ENCODE measurements at places on chromosomes 3 and 15.

GRCh38 chr3:14126017-14126886, 1.4 kb downstream of the TMEM43 start:
- DNase-seq, result no peak

GRCh38 chr3:32641356-32641755, 43.6 kb upstream of the CNOT10 start:
- DNase-seq, result no peak

GRCh38 chr3:149487598-149488197, 13.2 kb downstream of the TM4SF4 start:
- peak; percentile 39 for DNase-seq

DNA sequence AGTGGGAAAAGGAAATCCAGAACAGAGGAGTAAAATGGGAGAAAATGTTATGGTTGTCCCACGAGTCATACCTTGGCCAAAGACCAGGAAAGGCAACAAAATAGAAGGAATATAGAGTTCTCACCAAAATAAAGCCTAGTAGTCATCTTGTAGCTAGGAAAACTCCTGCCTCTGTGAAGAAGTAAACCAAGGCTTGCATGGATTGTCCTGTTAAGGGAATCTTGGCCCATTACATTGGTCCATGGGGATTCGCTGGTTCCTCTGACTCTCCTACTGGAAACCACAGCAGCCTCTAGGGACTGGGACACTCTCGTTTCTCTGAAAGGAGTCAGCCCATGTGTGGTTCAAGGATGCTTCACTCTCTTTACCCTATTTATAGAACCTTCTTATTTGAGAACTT, 62.9 kb upstream of the FNDC3B start:
- DNase-seq, result no peak

- DNase-seq, result no peak
Observed at GRCh38 chr3:24605511-24606028, 110.9 kb upstream of the THRB start.

GRCh38 chr3:41329881-41330280, 130.6 kb downstream of the CTNNB1 start:
- no peak for DNase-seq

- no peak for DNase-seq
Observed at GRCh38 chr3:47444103-47444502, 31.6 kb downstream of the SCAP start.

- no peak for DNase-seq
Observed at GRCh38 chr15:65646486-65646885, 24.7 kb downstream of the SLC24A1 start.

- DNase-seq, result no peak
Observed at GRCh38 chr3:181210275-181210674, 220.7 kb upstream of the DNAJC19 start.

DNA sequence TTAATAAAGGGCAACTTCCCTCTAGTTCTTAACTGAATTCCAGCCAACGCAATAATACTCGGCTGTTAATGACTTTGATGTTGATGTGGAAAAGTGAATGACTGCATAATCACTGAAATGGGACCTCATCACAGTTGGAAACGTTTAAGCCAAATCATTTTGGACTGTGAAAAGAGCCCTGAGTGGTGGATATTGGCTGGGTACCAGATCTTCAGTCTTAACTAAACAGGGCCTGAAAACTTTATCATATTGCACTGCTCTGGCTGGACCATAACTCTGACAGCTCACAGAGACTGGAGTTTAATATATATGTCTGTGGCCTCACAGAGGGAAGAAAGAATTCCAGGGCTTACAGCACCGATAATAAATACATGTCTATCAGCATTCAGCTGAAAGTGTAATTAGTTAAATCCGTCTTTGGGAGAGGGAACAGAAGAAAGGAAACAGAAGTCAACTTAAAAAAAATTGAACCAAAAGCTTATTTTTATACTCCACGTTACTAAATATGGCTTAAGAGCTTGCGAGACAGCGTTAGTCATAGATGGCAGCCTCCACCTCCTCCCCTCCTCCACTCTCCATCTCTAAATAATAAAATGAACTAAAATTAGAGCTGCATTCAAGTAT, 222.3 kb upstream of the CDIN1 start:
- no peak for DNase-seq

DNA sequence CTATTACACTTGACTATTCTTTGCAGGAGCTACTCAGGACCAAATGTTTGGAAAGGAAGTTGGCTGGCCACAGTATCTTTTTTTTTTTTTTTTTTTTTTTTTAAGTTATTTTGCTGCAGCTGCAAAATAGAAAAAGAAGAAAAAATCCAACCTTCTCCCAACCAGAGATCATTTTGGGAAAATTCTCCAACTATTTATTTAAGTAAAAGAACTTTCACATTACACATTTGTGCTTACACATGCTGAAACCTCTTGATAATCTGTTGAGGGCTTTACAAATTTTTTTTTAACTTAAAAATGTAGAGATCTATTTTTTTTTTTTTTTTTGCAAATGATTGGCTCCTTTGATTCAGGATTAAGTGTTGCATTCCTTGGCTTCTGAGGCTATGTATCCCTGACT, 148.0 kb downstream of the POLR2M start:
- DNase-seq, result no peak

DNA sequence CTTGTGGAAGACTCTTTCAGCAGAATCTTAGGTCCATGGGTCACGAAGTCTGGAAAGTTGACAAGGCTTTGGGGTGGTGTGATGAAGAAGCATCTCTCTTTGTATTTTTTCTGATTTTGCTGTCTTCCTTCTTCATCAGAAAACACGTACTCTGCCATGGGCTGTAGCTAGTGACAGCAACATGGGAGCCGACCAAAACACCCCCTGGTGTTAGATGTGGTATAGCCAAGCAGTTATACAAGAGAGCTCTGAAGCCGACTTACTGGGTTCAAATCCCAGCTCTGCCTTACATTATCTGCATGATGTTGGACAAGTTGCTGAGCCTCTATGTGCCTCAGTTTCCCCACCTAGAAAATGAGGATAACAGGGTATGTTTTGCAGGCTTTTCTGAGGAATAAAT, 32.9 kb upstream of the LYZL4 start:
- no peak for DNase-seq

- no peak for DNase-seq
Observed at GRCh38 chr15:90550919-90551318, 21.2 kb downstream of the CRTC3 start.

DNA sequence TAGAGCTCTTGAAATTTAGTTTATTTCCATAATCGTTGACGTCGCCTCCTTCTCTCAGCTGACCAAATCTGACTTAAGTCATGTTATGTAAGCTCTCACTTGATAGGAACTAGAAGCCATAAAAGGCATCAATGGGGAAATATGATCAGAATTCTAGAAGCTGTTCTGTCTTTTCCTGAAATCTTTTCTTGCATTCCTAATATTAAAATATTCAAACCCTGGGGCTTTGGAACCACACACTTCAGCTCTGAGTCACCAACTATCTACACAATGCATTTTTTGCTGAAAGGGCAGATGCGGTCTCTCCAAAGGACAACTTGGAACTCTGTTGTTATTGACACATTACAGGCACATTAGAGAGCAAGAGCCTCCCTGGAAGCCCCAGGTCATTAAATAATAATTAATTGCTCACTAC, 91.3 kb downstream of the LARS2 start:
- no peak for DNase-seq

GRCh38 chr15:89813381-89814111, 1.1 kb downstream of the ANPEP start:
- DNase-seq, result no peak

- no peak for DNase-seq
Observed at GRCh38 chr3:7800006-7800780, 701.4 kb upstream of the LMCD1 start.

GRCh38 chr3:14821151-14821550, 2.4 kb downstream of the FGD5 start:
- no peak for DNase-seq

GRCh38 chr3:25572919-25573385, 91.8 kb downstream of the TOP2B start:
- no peak for DNase-seq

- no peak for DNase-seq
Observed at GRCh38 chr3:128411574-128412064, 55.1 kb downstream of the DNAJB8 start.

- DNase-seq, result no peak
Observed at GRCh38 chr3:143203848-143204247, 84.3 kb downstream of the CHST2 start.

GRCh38 chr3:156516961-156517360, 38.0 kb downstream of the SSR3 start:
- DNase-seq, result no peak

DNA sequence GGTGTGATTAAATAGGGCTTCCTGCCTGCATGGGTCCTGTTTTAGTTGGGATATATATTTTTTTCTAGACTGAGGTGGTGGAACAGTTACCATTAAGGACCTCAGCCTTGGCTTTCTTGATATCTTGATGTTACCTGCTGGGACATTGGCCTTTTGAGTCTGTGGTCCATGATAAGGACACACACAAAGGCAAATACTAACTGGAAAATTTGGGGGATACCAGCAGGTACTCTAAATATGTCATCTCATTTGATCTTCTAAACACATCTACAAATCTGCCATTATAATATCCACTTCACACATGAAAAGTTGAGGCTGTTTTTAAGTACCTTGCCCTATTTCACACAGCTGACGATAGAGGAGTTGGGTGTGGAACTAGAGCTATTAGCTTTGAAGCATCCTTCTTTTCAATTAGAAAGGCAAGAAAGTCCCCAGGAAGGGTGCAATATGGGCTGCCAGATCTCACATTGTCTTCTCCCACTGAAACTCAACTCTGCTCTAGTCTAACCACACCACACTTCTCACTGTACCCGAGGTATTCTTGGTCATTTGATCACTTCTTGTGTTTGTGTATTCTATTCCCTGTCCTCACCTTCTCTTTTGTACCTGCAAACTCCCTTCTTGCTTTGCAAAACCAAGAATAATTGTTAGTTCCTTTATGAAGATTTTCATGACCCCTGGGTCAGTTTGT, 288.3 kb upstream of the ICE2 start:
- DNase-seq, result no peak
